Dorsolateral prefrontal cortex (tissue), 122 donors: ENCODE measurements at places on chromosomes 5 and 9.

DNA sequence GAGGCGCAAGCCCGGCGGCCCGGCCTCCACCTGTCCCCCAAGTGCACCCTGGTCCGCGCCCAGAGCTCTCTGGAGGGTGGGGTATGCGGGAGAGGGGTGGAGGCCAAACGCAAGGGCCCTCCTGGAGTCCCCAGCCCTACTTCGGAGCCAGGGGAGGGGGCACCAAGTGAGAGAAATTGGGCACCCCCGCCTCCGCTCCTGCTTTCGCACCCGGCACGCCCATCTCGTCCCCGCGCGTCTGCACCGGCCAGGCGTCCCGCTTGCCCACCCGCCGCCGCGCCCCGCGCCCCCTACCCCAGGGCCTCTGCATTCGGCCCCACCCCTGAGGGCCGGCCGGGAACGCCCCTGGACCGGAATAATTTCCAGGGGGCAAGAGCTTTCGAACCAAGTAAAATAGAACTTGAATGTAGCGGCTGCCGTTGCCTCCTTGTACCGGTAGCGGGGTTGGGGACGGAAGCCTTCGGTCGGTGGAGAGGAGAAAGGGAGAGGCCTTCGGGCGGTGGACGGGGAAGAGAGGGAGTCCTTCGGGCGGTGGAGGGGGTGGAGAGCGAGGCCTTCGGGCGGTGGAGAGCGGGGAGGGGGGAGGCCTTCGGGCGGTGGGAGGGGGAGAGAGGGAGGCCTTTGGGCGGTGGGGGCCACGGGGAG, 694 bp upstream of the PHPT1 start:
- DNase-seq: no peak

- no peak for DNase-seq
Measured at GRCh38 chr9:3299872-3300271, 225.9 kb downstream of the RFX3 start.

GRCh38 chr5:145980259-145980658, 43.9 kb downstream of the SH3RF2 start:
- no peak for DNase-seq

DNA sequence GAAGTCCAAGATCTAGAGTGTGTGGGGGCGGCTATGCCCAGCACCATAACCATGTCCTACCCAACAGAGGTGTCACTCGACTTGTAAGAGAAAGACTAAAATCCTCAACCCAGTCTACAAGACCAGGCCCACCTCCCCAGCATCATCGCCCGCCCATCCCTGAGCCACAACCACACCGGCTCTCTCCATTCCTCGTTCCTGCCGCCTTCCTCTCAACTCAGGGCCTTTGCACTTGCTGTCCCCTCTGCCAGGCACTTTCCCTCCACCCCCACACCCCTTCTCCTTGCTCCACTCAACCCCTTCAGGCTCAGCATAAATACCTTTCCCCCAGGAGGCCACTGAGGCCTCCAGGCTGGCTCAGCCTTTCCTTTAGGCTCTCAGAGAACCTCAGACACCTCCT, 69.3 kb downstream of the PAX5 start:
- no peak for DNase-seq

GRCh38 chr5:132446621-132447020, 44.0 kb downstream of the IRF1 start:
- DNase-seq: no peak

- DNase-seq: no peak
Measured at GRCh38 chr9:35836595-35836994, 7.6 kb downstream of the TMEM8B start.

GRCh38 chr9:105890046-105890822, 195.9 kb downstream of the TMEM38B start:
- no peak for DNase-seq

DNA sequence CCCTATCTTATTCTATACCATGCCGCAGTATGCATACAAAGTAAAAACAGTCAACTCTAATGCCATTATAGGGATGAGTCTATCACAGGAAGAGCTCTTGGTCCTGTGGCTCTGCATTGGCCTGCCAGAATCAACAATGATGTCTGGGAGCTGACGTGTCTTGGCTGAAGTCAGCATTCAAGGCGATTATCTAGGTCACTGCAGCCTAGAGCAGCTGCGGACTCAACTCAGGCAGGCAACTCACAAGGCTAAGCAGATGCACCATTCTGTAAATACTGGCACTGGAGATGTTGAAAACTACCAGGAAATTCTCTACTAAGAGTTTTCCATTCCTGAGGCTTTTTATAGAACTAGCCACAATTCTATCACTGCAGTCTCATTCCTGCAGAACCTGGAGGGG, 13.3 kb downstream of the SPATA9 start:
- DNase-seq: peak; percentile 74

- no peak for DNase-seq
Measured at GRCh38 chr5:168315416-168316138, 24.1 kb downstream of the WWC1 start.

DNA sequence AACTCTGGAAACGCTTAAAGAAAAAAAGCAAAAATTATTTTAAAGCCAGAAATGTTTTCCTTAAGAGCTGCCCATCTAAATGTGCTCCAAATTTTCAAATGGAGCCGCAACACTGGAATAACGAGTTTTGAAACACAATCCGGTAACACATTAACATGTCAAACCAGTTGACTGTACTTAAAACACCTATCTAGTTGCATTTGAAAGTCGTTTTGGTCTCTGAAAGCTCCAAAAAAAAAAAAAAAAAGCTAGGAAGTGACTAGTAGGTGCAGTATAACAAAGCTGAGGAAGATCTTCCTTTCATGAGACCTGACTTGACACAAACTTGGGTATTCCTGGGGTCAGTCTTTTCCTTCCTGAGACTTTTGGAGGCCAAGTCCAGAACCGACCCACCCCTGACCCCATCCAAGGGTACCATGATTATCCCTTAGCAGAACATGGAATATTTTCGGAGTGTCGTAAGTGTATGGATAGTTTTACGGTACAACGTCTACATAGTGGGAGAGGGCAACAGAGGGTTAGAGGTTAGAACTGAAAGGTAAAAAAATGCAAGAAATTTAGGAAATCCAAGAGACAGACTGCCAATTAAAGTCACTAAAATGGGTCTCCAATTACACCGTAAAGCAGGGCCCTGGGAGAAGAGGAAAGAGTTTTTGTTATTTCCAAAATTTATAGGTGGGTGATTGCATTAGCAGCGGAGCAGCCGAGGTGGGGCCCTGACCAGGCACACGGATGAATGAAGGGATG, 812 bp downstream of the CETN3 start:
- DNase-seq: no peak

- DNase-seq: no peak
Measured at GRCh38 chr5:154039458-154039829, 677 bp downstream of the MFAP3 start.

DNA sequence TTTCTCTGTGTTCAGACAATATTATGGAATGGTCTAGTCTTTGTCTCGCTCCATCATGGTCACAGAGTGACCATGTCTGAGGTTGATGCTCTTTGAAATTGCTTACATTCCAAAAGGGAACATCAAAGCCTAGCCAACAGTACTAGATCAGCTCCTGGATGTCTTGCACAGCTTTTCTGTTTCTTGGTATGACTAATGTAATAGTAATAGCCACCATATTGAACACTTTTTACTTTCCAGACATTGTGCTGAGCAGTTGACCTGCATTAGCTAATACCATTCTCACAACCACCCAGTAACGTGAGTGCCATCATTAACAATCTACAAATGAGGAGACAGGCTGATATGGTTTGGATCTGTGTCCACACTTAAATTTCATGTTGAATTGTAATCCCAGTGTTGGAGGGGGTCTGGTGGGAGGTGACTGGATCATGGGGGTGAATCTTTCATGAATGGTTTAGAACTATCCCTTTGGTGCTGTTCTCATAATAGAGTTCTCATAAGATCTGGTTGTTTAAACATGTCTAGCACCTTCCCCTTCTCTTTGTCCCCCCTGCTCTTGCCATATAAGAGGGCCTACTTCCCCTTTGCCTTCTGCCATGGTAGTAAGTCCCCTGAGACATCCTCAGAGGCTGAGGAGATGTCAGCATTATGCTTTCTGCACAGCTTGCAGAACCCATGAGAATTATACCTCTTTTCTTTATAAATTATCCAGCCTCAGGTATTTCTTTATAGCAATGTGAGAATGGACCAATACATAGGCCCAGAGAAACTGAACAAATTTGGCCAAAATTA, 577.5 kb upstream of the CLINT1 start:
- no peak for DNase-seq

GRCh38 chr9:89304020-89304833, 6.8 kb upstream of the CKS2 start:
- DNase-seq: no peak

- DNase-seq: no peak
Measured at GRCh38 chr9:72025906-72026305, 34.5 kb downstream of the C9orf57 start.

- DNase-seq: no peak
Measured at GRCh38 chr9:90822866-90823265, 21.2 kb downstream of the SYK start.

GRCh38 chr5:163915481-163915961, 410.1 kb downstream of the MAT2B start:
- no peak for DNase-seq

GRCh38 chr9:23464275-23464674, 361.8 kb downstream of the ELAVL2 start:
- no peak for DNase-seq

- DNase-seq: no peak
Measured at GRCh38 chr9:15975101-15975778, 422.4 kb downstream of the CCDC171 start.

DNA sequence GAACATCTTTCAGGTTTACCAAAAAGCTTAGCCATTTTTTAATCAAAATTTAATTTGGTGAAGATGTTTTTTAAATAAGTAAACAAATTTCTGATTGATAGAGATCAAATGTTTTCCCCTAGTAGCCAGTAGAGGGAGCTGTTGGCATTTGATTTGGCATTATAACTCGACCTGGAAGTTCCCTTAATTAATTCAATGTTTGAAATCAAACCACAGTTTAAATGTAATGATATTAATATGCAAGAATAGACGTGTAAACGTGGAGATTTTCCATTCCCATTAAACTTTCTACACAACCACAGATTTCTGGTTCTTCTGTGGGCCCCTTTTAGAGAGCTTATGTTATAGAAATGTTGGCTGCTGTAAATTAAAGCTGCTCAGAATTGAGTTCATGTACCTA, 148.1 kb upstream of the MPDZ start:
- no peak for DNase-seq

- DNase-seq: peak; percentile 82
Measured at GRCh38 chr9:35538361-35539234, 48.7 kb downstream of the RUSC2 start.

GRCh38 chr9:137089232-137089947, 2.6 kb downstream of the MAN1B1 start:
- DNase-seq: no peak

GRCh38 chr9:95181226-95181818, 136.2 kb downstream of the FANCC start:
- no peak for DNase-seq

GRCh38 chr5:133142782-133143181, 91.0 kb downstream of the HSPA4 start:
- DNase-seq: no peak

- no peak for DNase-seq
Measured at GRCh38 chr5:55711507-55712022, 559 bp downstream of the SLC38A9 start.

DNA sequence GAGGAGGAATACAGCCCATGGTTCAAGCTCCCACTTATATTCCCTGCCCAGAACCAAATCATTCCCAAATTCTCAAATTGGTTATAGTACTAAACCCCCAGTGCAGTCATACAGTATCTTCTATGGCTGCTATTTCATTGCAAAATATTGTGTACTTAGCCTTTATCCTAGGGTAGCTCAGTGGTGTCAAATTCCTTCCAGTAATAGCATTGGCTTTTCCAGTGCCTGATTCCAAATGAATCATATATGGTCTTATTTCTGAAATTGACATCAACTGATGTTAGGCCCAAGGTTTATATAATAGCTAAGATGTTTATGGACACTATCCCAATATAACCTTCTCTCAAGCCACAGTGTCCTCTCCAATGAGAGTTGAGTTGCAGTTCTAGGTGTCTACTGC, 256.7 kb downstream of the NDUFS4 start:
- DNase-seq: no peak

DNA sequence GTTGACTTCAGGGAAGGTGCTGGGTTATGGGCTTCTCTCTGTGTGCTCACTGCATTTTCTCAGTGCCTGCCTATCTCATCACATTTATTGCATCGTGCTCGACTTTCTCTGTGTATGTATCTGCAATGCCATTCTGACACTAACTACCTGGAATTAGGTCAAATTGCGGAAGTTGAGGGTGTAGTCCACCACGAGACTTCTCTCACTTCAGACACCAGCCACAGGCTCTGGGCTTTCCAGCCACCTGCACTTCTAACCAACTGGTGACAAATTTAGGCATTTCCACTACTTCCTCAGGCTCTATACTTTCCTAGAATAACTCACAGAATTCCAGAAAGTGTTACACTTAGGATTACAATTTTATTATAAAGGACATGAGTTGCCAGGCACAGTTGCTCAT, 188.6 kb upstream of the ZNF608 start:
- no peak for DNase-seq

DNA sequence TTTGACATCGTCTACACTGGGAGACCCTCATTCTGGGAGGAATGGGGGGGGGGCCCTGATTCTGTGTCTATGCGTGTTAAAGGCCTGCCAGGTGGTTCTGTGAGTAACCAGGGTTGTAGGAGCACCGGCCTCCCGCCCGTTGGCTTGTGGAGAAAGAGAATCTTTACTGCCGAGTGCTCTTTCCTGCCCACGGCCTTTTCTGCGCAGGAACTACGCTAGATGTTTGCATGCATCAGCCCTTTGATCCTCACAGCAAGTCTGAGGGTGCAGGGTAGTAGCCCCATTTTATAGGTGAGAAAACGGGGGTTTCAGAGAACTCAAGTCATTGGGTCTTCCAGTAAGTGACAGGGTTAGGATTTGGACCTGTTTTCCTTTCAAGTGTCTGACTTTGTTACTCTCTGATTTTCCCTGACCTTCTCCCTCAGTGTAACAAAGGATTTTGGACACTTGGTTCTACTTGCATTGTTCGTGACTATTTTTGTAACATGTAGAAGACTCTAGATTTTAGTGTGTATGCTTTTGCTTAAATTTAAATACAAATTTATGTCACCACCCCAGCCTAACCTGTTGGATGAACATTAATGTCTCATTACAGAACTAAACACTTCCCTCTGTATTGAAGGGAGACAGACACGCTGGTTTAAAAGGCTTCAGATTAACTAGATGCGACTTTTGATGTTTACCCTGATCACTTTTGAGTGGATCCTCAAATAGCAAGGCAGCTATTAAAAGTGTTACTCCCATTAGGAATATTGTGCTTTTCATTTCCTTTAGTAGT, 22.0 kb downstream of the MAST4 start:
- no peak for DNase-seq

DNA sequence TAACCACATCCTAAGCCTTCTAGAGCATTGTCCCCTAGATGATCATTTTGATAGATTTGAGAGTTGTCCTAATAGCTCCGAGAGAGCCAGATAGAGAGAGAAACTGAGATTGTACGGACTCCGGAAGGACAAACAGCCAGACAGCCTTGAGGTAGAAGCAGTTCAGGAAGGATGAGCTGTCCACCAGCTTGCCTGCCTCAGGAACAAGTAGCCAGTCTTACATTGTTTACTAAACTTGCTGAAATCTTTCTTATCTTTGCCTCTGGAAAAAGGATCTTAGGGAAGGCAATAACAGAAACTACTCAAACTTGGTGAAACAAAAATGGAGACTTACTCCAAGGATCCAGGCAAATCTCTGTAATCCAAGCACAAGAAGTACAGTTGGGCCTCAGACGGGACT, 39.0 kb upstream of the SAP30L start:
- DNase-seq: no peak
